T1000 (cell line): ENCODE measurements at places on chromosomes 12 and 14.

- DNase-seq = no peak
Measured at GRCh38 chr12:48780381-48781025, 8.4 kb downstream of the ADCY6 start.

DNA sequence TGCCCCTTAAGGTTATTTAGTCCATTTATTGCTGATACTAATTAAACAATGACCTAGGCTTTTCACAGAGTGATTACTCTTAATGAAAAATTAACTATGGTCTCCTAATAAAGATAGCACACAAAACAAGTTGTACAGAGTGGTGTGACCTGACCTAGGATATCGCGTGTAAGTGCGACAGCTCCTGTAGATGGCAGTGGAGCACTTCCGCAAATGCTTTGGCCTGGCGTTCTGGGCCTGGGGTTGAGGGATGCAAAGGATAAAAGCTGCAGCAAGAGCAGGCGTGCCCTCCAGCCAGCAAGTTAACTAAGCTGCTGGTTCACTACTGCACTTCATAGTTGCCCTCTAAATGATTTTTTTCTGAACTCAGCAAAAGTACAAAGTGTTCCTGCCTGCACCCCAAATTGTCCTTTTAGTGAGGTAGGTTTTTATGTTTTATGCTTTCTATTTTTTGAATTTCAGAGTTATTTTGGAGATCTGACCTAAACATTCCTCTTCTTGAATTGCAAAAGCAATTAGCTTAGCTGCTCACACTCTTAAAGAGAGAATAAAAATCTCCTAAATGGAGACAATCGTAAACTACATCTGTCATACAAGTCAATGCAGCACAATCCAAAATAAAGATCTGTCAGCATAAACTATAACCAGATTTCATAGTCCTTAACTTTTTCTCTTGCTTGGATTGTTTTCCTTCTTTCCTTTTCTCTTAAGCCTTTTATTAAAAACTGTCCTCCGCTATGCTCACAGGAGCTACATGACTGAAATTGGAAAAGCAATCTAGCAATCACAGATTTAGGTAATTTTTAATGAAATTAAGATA lies 379.6 kb downstream of the LRIG3 start:
- peak; percentile 44 for DNase-seq

- no peak for DNase-seq
Measured at GRCh38 chr12:4825011-4825858, 84.5 kb upstream of the KCNA1 start.

GRCh38 chr12:18148961-18149360 lies 59.0 kb upstream of the RERGL start:
- DNase-seq = no peak

- no peak for DNase-seq
Measured at GRCh38 chr12:53053218-53054111, 3.6 kb downstream of the TNS2 start.

DNA sequence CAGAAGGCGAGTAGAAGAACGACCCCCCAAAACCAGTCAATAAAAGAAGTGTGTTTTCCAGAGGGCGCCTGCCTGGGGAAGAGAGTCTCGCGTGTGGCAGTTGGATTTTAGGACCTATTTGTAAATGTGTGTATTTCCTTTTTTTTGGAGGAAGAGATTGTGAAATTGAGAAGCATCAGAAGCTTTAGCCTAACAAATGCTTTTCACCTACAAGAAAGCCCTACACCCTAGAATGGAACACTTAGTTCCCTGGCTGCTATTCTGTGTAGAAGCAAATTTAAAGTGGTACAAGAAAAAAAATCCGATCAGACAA lies 1.3 kb downstream of the RCOR1 start:
- DNase-seq = no peak

DNA sequence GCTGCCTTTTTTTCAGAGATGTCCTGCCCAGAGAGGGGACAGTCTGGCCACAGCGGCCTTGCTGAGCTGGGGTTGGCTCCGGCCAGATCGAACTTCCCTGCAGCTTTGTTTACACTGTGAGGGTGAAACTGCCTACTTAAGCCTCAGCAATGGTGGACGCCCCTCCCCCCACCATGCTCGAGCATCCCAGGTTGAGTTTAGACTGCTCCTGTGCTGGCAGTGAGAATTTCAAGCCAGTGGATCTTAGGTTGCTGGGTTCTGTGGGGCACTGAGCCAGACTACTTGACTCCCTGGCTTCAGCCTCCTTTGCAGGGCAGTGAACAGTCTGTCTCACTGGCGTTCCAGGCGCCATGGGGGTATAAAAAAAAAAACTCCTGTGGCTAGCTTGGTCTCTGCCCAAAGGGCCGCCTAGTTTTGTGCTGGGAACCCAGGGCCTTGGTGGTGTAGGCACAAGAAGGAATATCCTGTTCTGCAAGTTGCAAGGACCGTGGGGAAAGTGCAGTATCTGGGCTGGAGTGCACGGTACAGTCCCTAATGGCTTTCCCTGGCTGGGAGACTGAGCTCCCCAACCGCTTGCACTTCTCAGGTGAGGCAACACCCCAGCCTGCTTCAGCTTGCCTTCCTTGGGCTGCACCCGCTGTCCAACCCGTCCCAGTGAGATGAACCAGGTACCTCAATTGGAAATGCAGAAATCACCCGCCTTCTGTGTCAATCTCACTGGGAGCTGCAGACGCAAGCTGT lies 79.1 kb downstream of the LRIG3 start:
- no peak for DNase-seq

DNA sequence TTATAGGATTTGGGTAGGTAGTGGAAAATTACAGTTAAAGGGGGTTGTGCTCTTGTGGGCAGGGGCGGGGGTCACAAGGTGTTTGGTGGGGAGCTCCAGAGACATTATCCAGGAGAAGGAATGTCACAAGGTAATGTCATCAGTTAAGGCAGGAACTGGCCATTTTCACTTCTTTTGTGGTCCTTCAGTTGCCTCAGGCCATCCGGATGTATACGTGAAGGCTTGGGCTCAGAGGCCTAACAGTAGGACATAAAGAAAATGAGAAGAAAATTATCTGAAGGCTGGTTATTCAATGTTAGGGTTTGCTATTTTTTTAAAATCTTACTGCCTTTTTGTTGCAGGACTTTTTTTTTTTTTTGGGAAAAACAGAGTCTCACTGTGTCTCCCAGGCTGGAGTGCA lies 2.5 kb upstream of the PSEN1 start:
- no peak for DNase-seq

GRCh38 chr12:18690653-18691052 lies 47.2 kb downstream of the PLCZ1 start:
- DNase-seq = peak; percentile 35

GRCh38 chr12:39499296-39499695 lies 56.4 kb upstream of the KIF21A start:
- no peak for DNase-seq

DNA sequence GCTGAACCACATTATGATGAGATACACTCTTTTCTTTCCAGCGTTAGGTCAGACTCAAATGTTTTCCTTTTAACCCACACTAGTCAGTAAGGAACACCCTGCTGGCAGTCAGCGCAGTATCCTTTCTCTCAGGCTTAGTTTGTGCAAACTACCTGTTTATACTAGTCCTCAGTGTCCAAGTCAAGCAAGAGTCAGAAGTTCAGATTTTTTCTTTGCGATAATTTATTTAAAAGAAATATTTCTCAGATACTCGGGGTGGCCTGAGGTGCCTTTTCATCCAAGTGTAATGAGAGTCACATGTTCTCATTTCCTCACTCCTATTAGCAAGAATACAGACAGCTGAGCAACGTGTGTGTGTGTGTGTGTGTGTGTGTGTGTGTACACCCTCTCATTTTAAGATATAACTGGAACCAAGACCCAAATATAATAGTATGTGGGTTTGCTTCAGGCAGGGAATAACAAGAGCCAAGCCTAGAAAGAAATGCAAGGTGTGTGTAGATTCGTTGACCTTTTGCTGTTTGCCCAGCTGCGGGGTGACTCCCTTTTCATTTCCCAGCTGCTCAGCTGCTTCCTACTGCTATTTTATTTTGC lies 182.7 kb downstream of the KICS2 start:
- DNase-seq = no peak

- DNase-seq = no peak
Measured at GRCh38 chr12:91741932-91742331, 403.7 kb downstream of the BTG1 start.

- no peak for DNase-seq
Measured at GRCh38 chr12:23585782-23586163, 363.7 kb downstream of the SOX5 start.

- no peak for DNase-seq
Measured at GRCh38 chr14:75886636-75887348, 95.0 kb downstream of the TGFB3 start.

DNA sequence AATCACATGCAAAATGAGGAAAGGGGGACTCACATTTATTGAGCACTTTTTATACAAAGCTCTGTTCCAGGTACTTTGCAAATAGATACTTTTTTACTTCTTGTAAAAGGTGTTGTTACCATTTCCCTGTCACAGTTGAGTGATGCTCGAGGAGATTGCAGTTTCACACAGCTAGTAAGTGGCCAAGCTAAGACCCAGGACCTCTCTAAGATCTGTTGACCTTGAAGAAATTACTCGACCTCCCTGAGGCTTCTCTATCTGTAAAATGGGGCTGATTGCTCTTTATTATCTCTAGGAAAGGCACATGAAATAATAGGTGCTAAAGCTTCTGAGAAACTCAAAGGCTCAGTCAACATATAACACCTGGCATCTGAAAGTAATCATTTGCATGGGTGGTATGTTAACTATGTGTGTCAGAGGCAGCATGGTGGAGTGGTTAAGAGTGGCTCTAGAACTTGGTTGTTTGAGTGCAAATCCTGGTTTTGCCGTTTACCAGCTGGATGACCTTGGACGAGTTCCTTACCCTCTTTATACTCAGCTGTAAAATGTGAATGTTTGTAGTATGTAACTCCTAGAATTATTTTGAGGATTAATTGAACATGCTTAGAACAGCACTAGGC lies 41.5 kb downstream of the IFT81 start:
- DNase-seq = no peak

DNA sequence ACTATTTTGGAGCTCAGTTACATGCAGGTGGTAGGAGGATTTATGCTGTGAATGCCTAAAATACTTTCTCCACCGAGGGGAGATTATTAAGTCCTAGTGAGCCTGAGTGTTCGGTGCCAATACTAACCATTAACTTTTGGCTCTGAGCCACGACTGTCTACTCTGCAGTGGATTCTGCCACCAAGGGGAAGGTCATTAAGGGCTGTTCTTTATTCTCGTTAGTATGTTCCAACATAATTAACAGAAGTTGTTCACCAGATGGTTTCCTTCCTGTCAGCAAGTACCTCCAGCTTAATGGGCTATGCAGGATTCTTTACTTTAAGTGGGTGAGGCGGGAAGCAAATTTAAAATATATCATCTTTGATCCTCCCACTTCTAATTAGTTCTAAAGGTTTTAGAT lies 326.3 kb downstream of the BMP4 start:
- no peak for DNase-seq

GRCh38 chr14:81122326-81122725 lies 98.4 kb downstream of the GTF2A1 start:
- no peak for DNase-seq

- DNase-seq = no peak
Measured at GRCh38 chr12:125092872-125093680, 27.8 kb downstream of the AACS start.

DNA sequence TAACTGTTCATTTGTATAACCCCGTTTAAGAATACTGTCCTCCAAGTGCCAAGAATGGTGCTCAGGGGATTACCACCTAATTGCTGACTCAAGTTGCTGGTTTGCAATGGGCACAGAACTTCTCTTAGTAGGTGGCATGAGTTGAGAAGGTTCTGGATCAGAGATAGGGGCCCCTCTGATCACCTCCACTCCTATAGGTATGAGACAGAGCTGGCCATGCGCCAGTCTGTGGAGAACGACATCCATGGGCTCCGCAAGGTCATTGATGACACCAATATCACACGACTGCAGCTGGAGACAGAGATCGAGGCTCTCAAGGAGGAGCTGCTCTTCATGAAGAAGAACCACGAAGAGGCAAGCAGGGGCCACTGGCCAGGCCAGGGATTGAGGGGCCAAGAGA lies 1.6 kb downstream of the KRT18 start:
- DNase-seq = no peak

- DNase-seq = no peak
Measured at GRCh38 chr12:64706306-64706705, 52.9 kb downstream of the GNS start.

- DNase-seq = no peak
Measured at GRCh38 chr12:15984097-15984800, 73.1 kb downstream of the DERA start.

GRCh38 chr12:27970401-27971120 lies 2.0 kb downstream of the PTHLH start:
- DNase-seq = no peak

- no peak for DNase-seq
Measured at GRCh38 chr14:101834397-101834796, 72.9 kb downstream of the PPP2R5C start.

GRCh38 chr14:60758885-60759284 lies 24.3 kb downstream of the MNAT1 start:
- no peak for DNase-seq

DNA sequence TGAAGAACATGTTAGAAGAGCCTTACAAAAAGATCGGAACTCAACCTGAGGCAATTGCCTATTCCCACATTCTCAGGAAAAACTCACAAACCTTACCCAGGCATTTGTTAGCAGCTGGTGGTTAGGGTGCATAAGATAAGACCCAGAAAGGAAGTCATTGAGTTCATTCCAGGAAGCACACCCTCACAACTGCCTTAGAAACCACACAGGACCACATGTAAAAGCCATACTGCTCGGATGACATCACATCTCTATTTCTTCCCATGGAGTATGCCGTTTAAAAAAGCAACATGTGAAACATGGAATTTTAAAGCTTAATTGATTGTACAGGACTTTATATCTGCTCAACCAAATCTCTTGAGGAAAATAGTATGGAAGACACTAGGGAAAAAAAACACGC lies 411.2 kb downstream of the DAD1 start:
- DNase-seq = no peak

DNA sequence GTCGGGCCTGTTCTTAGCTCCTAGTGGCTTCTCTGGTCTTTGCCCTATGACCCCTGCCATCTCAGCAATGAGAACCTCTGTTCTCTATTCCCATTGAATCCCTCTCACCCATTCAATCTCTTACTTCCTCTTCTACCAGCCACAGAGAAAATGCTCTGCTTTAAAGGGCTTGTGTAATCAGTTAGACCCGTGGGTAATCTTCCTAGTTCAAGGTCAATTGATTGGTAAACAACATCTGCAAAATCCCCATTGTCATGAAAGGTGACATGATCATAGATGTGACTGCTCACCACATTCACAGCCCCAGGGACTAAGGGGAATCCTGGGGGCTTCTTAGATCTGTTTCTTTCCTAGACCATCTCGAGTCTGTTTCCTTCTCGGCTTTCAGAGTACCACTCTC lies 7.2 kb upstream of the CCDC197 start:
- no peak for DNase-seq
